ENCODE measurements at places on chromosomes 13 and 19.

DNA sequence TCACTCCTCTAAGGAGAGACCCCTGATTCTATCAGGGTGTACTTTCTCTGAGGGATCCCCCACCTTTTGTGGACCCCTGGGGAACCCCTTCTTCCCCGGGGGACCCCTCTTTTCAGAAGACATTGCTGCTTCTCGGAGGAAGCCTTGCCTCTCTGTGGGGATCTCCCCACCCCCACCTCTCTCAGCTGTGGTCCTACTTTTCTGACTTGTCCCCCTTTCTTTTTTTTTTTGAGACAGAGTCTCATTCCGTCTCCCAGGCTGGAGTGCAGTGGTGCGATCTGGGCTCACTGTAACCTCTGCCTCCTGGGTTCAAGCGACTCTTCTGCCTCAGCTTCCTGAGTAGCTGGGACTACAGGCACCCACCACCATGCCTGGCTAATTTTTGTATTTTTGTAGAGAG, 18.4 kb upstream of the GATAD2A start:
- no peak for DNase-seq

GRCh38 chr13:25778365-25778764, 273.5 kb downstream of the SHISA2 start:
- DNase-seq: no peak

- DNase-seq: no peak
These were observed 7.8 kb downstream of the FIZ1 start for GRCh38 chr19:55591555-55591954.

- DNase-seq: no peak
These were observed 199.2 kb upstream of the MAB21L1 start for GRCh38 chr13:35675651-35676050.

DNA sequence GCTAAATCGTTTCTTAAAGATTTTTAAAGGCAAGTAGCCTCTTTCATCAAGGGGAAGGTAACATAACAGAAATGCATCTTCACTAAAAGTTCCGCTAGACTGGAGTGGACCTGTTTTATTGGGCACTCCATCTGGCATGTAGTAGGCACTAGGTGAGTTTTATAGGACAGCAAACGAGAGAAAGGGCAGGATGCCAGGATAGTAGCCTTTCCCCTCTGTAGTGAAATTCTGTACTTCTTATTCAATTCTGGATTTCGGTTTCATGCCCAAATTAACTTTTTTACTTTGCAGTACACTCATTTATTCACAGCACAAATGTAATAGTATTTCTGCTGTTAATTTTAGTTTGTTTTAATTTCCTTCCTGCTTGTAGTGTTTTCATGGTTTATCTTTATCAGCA, 45.2 kb downstream of the GPR180 start:
- DNase-seq: no peak

DNA sequence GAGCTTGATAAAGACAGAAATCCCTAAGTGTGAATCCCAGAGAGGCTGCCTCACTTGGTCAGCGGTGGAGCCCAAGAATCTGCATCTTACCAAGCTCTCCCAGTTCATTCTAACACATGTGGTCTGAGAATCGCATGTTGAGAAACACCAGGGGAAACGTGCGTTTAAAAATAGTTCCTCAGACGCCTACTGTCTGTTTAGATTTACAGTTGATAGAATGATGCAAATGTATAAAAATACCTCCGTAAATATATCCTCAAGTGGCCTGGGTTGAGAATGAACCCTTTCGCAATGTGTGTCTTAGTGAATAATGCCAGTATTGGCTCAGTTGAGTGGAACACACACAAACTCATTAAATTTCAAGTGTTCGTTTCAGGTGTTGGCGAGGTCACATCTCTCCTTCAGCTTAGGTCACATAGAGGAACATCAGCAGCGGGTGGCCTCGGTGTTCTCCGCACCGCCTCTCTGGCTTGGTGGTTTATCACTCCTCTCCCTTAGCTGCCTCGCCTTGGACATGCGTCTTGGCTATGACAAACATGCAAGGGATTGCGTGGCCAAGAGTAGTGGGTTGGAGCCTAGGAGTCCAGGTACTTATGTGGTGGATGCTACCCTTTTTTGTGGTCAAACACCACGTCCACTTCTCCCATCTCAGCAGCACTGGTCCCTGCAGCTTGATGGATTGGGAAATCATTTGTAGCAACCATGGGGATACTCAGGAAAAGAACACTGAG, 117.6 kb upstream of the SPATA13 start:
- DNase-seq: no peak

- DNase-seq: no peak
These were observed 26.3 kb downstream of the ZNF844 start for GRCh38 chr19:12090807-12091206.

DNA sequence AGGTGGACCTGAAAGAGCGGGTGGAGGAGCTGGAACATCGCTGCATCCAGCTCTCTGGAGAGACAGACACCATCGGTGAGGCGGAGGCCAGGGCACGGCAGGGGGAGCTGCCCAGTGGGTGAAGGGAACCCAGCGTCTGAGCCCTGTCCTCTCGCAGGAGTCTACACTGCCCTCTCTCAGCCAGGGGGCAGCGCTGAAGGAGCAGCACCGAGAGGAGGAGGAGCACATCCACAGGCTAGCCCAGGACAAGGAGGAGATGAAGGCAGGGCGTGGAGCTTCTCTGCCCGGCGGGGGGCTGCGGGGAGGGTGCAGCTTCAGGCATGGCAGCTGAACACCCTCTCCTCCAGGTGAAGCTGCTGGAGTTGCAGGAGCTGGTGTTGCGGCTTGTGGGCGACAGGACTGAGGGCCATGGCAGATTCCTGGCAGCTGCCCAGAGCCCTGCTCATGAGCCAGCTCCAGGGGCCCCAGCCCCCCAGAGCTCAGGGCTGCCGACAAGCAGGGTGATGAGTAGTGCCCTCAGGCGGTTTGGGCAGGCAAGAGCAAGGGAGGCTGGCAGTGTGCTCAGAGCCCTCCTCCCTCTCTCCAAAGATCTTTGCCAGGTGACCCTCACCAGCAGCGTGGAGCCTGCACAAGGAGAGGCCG, 31.4 kb upstream of the ZNF492 start:
- DNase-seq: no peak

GRCh38 chr19:5678071-5678718, 2.1 kb downstream of the MICOS13 start:
- DNase-seq: no peak

DNA sequence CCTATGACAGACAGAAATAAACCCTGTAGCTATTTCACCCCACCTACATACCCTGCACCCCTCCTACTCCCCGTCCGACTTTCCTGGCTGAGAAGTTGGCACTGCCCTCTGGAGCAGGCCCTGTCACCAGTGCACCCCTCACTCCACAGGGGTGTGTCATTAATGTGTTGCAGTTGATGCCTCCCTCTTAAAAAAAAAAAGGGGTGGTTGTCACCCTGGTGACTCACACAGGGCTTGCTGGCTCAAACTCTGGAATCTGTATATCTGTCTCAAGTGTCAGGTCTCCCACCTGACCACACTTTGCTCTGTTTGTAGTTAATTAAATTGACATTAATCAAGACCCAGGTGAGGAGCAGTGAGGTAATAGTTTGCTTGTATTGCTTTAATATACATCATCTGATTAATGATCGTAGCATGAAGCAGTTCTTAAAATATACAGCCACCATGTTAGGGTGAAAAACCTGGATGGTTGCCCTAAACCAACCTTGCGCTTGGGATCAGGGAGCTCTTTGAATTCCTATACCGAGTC, 2.0 kb upstream of the GATAD2A start:
- peak; percentile 47 for DNase-seq

GRCh38 chr13:111472083-111472482, 151.6 kb downstream of the TEX29 start:
- no peak for DNase-seq

- no peak for DNase-seq
These were observed 36.7 kb upstream of the SLC46A3 start for GRCh38 chr13:28755546-28755870.

DNA sequence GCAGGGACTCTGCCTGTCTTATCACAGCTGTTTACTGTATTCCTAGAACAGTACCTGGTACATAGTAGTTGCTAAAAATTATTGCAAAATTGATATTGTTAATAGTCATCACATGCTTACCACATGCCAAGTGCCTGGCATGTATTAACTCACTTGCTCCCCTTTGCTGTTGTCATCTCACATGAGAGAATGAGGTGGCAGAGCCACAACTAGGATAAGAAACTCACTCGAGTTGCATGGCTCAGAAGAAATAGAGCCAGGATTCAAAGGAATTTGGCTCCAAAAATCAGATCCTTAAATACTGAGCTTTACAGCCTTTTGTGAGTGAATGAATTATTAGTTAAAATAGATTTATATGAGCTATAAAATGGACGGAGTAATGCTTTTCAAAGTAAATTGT, 42.6 kb downstream of the B3GLCT start:
- no peak for DNase-seq

DNA sequence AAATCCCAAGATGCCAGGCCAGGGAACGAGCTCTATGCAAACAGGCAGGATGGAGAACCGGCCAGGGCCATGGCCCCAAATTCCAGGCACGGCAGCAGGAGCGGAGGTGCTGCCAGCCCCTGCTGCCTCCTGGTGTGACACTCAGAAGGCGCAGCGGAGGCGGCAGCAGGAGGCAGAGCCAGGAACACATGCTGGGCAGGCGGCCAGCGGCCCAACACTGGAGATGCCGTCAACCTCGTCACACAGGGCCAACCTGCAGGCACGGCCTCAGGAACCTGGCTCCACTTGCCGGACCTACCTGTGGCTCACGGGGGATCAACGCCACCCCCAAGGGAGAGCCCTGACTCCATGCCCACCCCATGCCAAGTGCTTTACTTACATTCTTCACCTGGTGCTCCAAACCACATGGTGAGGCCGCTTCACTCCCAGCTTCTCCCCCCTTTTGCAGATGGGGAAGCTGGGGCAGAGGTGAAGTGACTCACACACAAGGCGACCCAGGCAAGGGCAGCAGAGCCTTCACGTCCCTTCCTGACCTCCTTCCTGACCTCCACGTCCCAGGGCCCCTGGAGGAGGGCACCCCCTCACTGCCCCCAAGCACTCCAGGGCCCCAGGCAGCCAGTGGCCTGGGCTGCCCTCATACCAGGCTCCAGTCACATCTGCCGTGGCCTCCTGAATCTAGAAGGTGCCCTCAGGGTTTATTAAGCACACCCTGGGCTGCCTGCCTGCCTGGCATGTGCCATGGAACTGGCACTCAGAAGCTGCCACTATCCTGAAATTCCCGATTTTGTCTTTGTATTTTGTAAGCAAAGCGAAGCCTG, 43.5 kb downstream of the GGACT start:
- DNase-seq: no peak

DNA sequence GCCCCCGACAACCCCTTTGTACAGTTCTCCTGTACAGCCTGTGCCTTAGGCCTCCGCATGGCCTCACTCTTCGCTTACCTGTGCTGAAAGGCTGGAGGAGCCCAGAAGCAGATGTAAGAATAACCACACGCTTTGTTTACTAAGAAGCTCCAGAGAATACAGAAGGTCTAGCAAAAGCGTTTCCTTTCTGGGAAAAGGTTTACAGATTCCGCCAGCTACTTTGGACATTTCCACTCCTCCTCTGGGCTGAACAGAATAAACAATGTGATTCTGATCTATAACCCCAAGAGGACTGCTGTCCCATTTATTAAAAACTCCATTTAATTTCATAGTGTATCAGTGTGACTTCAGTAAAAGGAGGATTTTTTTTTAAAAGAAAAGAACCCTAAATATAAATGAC, 339.2 kb downstream of the DNAJC15 start:
- DNase-seq: no peak

GRCh38 chr13:90746230-90746629, 601.3 kb upstream of the MIR17HG start:
- DNase-seq: no peak

DNA sequence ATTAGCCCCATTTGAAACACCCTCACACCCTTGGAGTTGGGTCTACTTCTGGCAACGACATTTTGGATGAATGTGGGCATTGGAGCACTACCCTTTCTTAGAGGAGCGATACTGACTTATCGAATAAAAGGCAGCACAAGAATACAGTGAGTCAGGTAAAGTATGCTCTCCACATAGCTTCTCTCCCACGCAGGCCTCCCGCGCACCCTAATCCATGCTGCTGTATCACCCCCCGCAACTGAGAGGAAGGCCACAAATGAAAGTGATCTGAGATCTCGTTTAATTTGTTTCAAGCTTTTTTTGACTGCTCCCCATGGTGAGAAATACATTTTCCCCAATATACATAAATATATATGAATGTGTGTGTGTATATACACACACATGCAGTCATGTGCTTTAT, 25.4 kb upstream of the AKAP11 start:
- DNase-seq: no peak

DNA sequence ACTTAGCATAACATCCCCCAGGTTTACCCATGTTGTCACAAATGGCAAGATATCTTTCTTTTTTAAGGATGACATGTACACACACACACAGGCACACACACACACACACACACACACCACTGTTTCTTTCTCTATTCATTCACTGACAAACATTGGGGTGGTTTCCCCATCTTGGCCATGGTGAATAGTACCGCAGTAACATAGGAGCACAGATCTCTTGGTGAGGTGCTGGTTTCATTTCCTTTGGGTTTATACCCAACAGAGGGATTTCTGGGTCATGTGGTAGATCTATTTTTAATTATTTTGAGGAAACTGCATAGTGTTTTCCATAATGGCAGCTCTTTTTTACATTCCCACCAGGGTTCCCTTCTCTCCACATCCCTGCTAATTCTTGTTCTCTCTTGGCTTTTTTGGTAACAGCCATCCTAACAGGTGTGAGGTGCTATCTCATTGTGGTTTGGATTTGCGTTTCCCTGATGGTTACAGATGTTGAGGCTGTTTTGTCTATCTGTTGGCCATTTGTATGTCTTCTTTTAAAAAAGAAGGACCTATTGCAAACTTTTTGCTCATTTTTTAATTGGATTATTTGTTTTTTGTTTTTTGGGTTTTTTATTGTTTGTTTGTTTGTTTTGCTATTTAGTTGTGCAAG, 251.7 kb upstream of the IRS2 start:
- no peak for DNase-seq

- no peak for DNase-seq
These were observed 90.2 kb downstream of the MAP4K1 start for GRCh38 chr19:38527466-38528136.

GRCh38 chr13:73954808-73955207, 179.4 kb downstream of the KLF12 start:
- no peak for DNase-seq

GRCh38 chr19:23946569-23946968, 31.9 kb downstream of the ZNF726 start:
- no peak for DNase-seq

DNA sequence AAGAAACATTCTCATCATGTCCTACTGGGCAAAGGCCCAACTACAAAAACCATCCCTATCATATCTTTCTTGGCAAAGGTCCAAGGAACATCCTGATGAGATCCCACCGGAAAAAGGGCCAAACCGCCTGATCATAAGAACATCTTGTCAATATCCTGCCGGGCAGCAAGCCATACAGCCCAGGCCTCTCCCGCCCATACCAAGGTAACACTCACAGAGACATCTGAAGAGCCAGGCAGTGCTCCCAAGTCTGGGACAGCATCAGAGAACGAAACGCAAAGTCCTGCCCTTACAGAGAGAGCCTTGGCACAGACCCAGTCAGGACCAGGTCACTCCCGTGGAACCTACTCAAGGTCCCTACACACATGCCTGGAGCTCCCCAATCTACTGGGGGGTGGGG, 18.5 kb upstream of the ZNF331 start:
- no peak for DNase-seq

Measured in RWPE1 (cell line).